Activated T-cell treated with anti-CD3 and anti-CD28 coated beads for 24 hours (primary cell): ENCODE measurements at places on chromosomes 6 and 20.

- DNase-seq, result no peak
Measured at GRCh38 chr6:158011478-158011920, 29.8 kb downstream of the SYNJ2 start.

GRCh38 chr6:41092421-41093140 lies 19.8 kb downstream of the NFYA start:
- no peak for DNase-seq

GRCh38 chr6:130473886-130474285 lies 108.1 kb downstream of the TMEM200A start:
- no peak for DNase-seq

- DNase-seq, result no peak
Measured at GRCh38 chr6:99233219-99233618, 116.3 kb downstream of the FAXC start.

- DNase-seq, result no peak
Measured at GRCh38 chr6:12968290-12968689, 251.7 kb downstream of the PHACTR1 start.

- DNase-seq, result no peak
Measured at GRCh38 chr6:27288136-27289044, 23.7 kb downstream of the POM121L2 start.

GRCh38 chr6:124888581-124889371 lies 73.5 kb upstream of the RNF217 start:
- DNase-seq, result no peak

GRCh38 chr20:53736757-53737395 lies 143.2 kb upstream of the ZNF217 start:
- no peak for DNase-seq

DNA sequence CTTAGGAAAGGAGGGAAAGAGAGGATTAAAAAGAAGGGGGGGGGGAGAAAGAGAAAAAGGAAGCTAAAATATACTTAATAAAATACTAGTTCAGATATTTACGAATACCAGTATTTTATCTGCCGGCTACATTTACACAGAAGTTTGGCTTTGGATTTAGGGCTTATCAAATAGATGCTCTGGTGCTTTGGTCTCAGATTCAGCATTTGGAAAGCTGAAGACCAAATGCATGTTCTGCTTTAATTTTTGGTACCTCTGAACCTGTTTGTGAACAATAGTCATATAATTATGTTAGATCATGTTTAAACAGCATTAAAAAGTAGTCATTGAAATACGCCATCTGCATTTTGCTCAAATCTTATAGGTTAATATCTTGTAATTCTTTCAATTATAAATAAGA lies 786.0 kb upstream of the CITED2 start:
- no peak for DNase-seq

GRCh38 chr20:41391587-41392001 lies 25.0 kb upstream of the EMILIN3 start:
- DNase-seq, result no peak

DNA sequence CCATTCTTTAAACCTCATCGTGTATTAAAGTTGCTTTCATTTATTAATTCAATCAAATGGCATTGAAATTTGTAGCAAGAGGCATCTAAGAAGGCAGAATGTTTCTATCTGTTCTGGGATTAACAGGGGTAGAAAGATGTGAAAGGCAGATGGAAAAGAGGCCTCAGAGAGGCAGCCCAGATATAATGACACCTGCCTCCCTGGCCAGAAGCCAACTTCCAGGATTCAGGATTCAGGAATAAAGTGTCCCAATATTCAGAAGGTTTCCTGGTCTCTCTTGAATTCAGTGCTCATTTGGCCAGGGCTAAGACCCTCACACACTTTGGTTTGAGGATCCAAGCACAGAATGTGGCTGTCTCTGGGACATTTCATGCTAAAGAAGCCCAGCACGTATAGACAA lies 39.9 kb downstream of the HLA-B start:
- no peak for DNase-seq

- DNase-seq, result no peak
Measured at GRCh38 chr6:131910219-131910589, 41.0 kb downstream of the CCN2 start.

- DNase-seq, result no peak
Measured at GRCh38 chr6:90709431-90709996, 122.6 kb upstream of the MAP3K7 start.
